ENCODE measurements at places on chromosomes 6 and 20.

GRCh38 chr20:19492687-19493336, 265.2 kb upstream of the RIN2 start:
- DNase-seq = peak; percentile 39

DNA sequence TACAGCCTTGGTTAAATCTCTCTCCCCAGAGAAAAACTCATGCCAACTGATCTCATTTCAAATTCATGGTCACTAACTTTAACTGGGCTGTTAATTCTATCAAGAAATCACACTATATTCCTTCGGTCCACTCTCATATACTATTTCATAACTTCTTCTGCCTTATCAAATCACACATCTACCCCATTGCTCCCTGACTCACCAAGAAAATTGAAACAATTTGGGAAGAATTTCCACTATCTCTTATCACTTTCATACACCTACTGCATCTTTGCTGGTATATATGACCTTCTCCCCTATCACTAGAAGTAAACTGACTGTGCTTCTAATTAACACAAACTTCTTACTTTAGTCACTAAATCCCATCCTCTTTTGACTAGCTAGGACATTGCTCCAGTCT, 102.3 kb downstream of the FILIP1 start:
- no peak for DNase-seq

DNA sequence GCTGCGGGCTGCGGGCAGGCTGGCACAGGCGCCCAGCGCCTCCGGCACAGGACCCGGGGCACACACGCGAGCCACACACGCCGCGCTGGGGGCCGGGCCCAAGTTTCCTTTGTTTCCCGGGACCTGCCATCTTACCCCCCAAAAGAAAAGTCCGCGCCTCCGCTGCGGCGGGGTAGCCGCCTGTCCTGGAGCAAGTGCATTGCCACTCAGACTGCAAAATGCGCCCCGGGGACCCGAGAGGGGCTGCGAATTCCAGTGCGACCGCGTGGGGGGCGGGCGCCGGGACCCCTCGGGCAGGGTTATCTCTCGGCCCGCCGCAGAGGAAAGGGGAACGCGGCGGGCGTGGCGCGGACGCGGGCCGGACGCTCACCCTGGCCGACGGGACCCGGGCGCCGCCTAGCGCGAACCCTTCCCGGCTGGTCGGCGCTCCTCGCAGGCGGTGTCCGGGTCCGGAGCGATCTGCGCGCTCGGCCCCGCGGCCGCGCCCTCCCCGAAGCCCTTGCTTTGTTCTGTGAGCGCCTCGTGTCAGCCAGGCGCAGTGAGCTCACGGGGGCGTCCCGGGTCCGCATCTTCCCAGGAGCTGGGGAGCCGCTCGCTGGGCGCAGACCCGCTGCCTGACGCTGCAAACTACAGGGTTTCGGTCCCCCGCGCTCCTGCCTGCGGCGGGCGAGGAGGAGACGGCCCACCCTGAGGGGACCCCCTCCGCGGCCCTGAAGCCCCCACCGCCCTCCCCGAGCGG, 639 bp upstream of the CD24 start:
- DNase-seq = peak; percentile 72

- no peak for DNase-seq
These were observed 29.2 kb downstream of the RHAG start for GRCh38 chr6:49607391-49607982.

DNA sequence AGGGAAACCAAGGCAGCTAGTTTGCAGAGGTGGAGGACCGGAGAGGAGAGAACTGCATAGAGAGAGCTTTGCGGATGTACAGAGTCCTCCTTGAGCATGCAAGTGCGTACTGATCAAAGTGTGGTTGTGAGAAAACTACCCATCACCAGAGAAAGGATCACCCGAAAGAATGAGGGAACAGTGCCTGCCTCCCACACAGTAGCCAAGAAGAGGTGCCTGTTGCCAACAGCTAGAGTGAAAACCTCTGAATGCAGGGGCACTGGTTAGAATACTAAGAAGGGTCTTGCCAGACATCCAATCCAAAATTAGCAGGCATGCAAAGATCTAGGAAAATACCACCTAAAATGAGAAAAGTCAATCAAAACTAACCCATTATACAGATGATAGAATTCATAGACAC, 166.6 kb upstream of the AKAP12 start:
- no peak for DNase-seq

GRCh38 chr6:115060581-115060980, 717.8 kb upstream of the HS3ST5 start:
- DNase-seq = no peak

GRCh38 chr6:14453712-14454472, 336.3 kb downstream of the CD83 start:
- DNase-seq = peak; percentile 69

GRCh38 chr6:57085471-57085870, 4.5 kb upstream of the ZNF451 start:
- no peak for DNase-seq

GRCh38 chr6:40344566-40345167, 242.5 kb downstream of the LRFN2 start:
- no peak for DNase-seq

- DNase-seq = no peak
These were observed 34.9 kb downstream of the PIGU start for GRCh38 chr20:34642009-34642408.

GRCh38 chr6:164023535-164023934, 609.0 kb downstream of the QKI start:
- no peak for DNase-seq

GRCh38 chr20:19886661-19887288, 128.7 kb downstream of the RIN2 start:
- DNase-seq = peak; percentile 45

DNA sequence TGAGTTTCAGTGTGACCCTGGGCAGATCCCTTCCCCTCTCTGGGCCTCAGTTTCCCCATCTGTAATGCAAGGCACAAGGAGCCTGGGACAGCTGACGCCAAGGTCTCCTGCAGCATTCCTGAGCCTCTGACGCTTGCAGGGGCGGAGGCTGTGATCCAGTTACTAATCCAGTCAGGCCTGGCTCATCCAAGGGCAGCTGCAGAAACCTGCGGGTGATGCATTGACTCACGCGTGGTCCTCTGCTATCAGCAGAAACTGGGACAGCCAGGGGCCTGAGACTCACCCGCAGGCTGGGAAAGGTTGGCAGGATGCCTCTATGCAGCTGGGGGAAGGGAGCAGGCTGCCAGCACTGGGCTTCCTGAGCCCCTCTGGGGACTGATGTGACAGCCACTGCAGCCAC, 65.0 kb upstream of the SIRPA start:
- DNase-seq = peak; percentile 100

DNA sequence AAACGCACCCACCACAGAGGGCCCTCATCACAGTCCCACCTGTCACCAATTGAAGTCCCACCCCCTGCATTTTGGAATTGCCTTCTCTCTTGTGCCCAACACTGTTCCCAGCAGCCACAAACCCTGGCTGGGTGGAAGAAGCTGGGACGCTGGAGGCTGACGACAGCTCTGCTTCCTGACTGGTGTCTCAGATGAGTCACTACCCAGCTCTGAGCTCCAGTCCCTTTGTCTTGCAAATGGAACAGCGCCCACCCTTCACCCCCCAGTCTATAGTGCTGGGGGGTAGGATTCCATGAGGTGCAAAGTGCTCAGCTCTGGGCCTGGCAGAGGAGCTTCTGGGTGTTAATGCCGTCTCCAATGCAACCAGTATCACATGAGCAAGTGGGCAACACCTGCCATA, 85.3 kb downstream of the DLGAP4 start:
- DNase-seq = peak; percentile 62

GRCh38 chr6:1609041-1609647, 571 bp upstream of the FOXC1 start:
- DNase-seq = peak; percentile 63

GRCh38 chr6:134757911-134758361, 192.0 kb downstream of the ALDH8A1 start:
- DNase-seq = peak; percentile 62

- no peak for DNase-seq
These were observed 241.5 kb downstream of the SLC35F1 start for GRCh38 chr6:118148561-118148960.

DNA sequence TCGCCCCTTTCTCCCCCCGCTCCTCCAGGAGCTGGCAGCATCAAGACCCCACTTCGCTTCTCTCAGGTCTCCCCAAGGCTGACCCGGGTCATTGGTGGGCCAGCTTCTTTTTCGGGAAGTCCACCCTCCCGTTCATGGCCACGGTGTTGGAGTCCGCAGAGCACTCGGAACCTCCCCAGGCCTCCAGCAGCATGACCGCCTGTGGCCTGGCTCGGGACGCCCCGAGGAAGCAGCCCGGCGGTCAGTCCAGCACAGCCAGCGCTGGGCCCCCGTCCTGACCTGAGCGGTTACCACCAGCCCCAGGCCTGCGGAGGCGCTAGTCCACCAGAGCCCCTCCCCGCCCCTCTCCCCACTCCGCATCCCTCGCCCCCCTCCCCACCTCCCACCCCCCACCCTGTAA, 1.0 kb downstream of the PPDPF start:
- no peak for DNase-seq

DNA sequence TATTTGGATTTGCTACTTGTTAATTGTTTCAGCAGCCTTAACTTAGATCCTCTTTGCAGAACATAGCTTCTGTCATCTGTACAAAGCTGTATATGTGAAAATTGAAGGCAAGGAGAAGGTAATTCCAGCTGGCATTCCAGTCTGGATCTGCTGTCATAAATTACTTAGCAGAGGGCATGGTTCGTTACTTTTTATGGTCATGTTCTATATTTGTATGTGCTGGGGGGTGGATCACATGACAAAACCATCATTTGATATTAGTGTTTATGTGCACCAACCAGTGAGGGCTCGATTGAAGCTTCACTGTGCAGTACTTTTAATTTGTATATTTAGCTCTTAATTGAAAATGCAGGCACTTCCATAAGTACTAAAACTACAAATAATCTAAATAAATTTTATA, 80.2 kb downstream of the CAP2 start:
- DNase-seq = no peak

DNA sequence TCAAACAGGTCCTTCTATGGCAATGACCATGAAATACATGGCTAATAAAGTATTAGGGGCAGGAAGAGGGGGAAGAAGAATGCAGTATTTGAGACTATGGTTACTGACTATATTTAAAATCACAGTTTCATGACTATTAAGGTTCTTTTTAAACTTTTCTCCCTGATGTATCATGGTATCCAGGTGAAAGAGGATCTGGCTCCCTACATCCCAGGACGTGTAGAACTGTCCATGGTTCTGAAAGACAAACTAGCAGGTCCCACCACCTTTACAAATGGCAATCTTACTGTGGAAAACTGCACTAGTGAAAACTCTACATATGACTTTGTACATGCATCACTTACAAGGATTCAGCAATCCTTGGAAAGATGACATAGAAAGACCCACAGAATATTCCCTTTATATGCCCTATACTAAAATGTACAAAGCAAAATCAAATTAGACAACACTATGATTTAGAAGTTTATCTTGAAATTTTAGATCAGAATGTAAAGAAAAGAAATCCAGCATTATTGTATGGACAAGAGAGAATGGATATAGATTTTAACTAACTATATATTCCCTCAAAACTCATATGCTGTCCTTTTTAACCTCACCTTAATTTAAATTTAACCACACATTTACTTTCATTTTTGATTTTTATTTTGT, 33.5 kb downstream of the RPP21 start:
- peak; percentile 53 for DNase-seq

DNA sequence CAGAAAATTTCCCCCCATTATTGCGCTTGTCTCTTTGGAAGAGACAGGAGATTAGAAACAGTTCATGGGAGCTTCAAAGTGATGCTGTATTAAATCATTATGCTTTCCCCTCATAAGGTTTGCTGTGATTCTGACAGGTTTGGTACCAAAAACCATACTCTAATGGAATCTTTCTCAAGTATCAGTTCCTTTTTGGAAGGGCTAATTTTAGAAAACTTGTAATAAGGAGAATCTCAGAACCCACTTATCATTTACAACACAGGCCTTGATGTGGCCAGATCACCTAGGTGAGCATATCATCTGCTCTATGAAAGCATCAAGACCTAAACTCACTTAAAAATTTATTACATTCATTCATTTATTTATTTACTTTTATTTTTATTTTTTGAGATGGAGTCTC, 51.2 kb downstream of the TP53INP2 start:
- DNase-seq = no peak

DNA sequence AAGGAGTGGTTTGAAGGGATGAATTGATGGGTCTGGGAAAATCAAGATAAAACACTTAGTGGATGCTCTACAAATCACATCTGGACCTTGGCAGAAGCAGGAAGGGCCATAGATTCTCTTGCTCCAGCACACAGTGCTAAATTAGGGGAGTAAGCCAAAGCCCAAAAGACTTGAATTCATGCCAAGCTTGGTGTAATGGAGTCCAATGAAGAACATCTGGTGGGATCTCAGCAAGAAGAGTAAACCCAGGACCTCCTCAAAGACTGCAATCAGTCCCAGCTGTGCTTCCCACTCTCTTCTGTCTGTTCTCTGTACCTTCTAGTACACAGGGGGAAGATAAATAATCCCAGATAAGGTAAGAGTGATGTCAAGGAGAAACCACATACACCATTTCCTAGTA, 683.4 kb downstream of the RNF144B start:
- DNase-seq = no peak

DNA sequence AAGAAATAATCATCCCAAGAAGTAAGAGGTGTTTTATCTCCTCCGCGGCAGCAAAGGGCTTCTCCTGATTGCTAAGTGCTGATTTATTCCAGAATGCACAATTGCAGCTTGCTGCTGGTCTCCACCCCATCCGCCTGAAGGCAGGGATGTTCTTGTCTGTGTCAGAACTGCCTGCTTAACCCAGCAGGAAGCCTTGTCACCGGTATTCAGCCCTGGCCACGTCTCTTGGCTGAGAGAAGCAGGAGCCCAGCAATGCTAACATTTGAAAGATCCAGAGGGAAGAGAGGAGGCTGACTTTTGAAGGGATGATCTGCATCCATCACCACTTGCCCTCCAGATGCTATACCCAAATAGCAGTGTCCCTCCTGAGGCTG, 4.2 kb downstream of the SCML4 start:
- peak; percentile 53 for DNase-seq

GRCh38 chr20:51731731-51732095, 36.5 kb downstream of the ATP9A start:
- DNase-seq = no peak

GRCh38 chr6:89613790-89614189, 24.8 kb downstream of the LYRM2 start:
- DNase-seq = no peak

GRCh38 chr20:14342918-14343317, 5.5 kb upstream of the FLRT3 start:
- no peak for DNase-seq

- DNase-seq = no peak
These were observed 53.0 kb downstream of the SNAP25 start for GRCh38 chr20:10271494-10272219.

- DNase-seq = no peak
These were observed 618 bp downstream of the RTN4IP1 start for GRCh38 chr6:106628658-106629102.

GRCh38 chr6:128952902-128953301, 70.0 kb downstream of the LAMA2 start:
- DNase-seq = no peak

GRCh38 chr20:9514072-9514460, 324 bp upstream of the LAMP5 start:
- no peak for DNase-seq

GRCh38 chr20:62734881-62735280, 26.2 kb downstream of the NTSR1 start:
- no peak for DNase-seq
